GM12865 (cell line): ENCODE measurements at places on chromosomes 11 and 22.

GRCh38 chr11:78818201-78818600 is 243.5 kb upstream of the NARS2 start:
- DNase-seq, result no peak

GRCh38 chr22:40665312-40665711 is 14.0 kb upstream of the MCHR1 start:
- no peak for DNase-seq

GRCh38 chr11:78428266-78428636 is 10.6 kb upstream of the GAB2 start:
- no peak for DNase-seq

DNA sequence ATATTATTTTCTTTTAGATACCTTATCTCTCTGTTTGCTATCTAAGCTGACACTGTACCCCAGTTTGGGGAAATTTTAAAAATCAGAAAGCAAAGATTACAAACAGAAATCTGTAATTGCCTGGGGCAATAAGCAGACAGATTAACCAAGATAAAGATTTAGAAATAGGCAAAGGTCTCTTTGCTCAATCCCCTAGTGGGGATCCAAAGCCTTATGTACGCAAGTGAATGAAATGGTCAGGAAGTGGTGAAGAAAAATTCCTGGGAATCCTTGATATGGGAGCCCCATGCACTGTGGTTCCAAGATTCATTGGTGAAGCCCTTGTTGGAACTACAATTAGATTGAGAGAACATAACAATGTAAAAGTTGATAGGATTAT is 139.5 kb upstream of the GUCY1A2 start:
- no peak for DNase-seq

DNA sequence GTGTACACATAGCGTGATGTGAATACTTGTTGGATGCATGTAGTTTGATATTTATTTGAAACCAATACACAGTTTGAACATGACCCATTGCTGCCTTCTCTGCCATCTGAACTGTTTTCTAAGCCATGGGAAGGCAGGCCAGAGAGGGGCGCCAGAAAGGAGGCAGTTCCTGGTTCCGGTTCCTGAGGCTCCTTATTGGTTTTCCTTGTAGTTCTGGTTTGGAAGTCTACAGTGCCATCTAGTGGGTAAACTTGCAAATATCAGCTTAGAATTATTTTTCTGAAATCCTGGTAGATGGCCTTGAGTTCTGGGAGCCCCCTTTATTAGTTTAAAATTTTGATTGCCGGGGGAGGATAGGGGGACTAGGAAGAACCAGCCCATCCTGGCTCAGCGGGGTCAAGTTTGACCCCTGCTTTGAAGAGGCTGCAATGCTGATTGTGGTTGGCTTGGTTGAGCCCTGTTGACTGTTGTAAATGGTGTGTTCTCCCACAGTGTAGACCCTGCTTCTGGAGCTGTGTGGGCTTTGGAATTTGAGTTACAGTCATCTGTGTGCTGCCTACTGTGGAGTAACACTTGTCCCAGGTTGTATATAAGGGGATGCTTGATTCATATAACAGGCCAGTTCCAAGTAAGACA is 48.4 kb downstream of the GRAMD1B start:
- DNase-seq, result peak; percentile 80

- no peak for DNase-seq
Measured at GRCh38 chr11:75349521-75350116, 1.8 kb downstream of the ARRB1 start.
